NAMALWA (cell line): ENCODE measurements at places on chromosomes 11 and 22.

DNA sequence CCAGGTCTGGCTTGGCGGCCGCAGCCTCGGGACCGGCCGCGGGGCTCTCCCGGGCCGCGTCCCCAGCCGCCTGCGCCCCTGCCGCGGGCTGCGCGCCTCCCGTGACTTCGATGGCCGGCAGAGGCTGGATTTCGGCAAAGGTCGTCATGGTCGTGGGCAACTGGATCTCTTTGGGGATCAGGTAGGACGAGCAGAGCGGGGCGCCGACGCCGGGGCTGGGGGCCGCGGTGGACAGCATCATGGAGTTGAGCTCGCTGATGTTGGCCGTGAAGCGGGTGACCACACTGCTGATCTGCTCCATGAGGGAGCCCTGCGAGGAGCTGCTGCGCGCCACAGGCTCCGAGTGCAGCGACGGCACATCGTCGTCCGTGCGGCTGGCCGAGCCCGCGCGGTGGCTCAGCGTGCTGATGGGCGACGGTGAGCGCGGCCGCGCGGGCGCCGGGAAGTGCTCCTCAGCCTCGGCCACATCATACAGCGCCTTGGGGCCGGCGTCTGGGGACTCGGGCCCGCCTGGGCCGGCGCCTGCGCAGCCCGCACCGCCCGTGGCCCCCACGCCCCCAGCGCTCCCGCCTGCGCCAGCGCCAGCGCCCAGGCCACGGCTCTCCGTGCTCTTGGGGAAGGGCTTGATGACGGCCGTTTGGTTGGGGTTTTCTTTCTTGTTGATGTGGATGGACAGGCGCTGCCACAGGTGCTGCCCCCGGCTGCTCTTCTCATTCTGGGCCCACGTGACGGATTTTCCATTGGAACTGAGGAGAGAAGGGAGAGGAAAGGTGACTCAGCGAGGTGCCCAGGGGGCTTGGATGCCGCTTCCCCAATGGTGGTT lies 171.4 kb upstream of the CTSC start:
- no peak for DNase-seq

GRCh38 chr11:6526411-6527135 lies 29.5 kb downstream of the DNHD1 start:
- no peak for DNase-seq

DNA sequence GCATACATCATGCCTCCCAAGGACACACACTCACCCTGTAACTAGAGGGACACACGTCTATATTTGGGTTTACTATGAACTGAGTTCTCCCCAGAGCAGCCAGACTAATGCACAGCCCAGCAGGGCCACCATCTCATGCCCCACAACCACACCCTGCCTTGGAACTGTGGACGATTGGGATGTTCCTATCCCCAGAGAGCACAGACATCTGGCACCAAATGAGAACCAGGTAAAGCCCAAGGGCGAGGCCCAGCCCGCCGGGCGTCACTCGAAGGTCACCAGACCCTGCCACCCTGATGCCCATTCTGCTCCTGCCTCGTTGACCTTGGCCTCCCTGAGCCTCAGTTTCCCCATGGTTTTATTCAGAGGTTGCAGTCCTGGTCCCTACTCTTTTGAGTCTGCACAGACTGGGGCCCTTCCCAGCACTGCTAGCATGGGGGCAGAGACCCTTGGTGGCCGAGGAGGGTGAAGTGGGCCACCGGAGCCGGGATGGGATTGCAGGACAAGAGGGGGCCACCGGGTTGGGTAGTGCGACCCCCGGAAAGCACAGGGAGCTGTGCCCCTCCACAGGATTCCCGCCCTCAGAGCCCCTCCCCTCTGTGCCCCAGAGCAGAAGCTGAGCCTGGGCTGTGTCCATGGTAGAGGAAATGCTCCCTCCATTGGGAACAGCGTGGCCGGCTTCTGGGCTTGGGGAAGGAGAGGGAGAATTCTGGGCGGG lies 56.8 kb downstream of the IGLL5 start:
- DNase-seq, result no peak

GRCh38 chr11:132234878-132235277 lies 864.5 kb downstream of the NTM start:
- no peak for DNase-seq

DNA sequence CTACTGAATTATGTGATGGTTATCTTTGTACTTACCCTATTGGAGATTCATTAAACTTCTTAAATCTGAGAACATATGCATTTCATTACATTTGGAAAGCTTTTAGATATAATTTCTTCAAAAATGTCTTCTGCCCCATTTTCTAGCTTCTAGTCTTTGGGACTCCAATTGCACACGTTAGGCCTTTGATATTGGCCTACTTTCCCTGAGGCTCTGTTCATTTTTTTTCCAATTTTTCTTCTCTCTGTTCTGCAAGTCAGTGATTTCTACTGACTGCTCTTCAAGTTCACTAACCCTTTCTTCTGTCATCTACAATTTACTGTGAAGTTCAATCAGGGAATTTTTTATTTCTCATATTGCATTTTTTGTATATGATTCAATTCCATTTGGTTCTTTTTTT lies 43.0 kb downstream of the FZD4 start:
- no peak for DNase-seq

GRCh38 chr11:94595076-94595475 lies 27.9 kb downstream of the PIWIL4 start:
- DNase-seq, result peak; percentile 41

DNA sequence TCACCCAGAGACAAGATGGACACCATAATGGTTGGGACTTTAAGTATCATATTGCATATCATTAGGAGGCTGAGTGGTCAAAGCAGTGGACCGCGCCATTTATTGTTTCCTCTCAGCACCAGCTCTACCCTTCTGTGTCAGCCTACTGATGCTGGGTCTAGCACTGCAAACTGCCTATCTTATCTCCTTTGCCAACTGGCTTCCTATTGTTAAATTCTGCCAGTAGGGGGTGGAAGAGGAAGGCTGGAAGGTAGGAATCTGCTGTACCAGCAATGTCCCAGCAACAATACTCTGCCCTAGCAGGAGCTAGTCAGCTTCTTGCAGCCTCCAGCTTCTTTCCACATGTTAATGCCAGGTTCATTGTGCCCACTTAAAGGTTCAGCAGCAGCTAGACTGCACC lies 367.1 kb upstream of the PDGFD start:
- peak; percentile 21 for DNase-seq

GRCh38 chr11:26583550-26583949 lies 11.5 kb upstream of the MUC15 start:
- DNase-seq, result no peak

GRCh38 chr22:33149611-33150010 lies 91.4 kb upstream of the SYN3 start:
- DNase-seq, result no peak

- DNase-seq, result no peak
These were observed 7.8 kb upstream of the RRM1 start for GRCh38 chr11:4086575-4087353.

DNA sequence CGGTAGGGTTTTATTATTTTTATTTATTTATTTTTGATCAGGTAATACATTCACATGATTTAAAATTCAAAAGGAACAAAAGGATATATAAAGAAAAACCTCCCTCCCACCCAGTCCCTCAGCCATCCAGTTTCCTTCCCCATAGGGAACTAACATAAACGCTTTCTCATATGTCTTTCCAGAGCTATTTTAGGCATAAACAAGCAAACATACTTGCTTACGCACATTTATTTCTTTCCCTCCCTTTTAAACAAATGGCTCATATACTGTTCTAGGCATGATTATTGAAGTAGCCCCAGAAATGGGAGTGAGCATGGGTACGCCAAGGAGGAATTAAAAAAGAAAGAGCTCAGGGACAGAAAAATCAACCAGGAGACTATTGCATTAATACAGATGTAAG lies 63.7 kb downstream of the LIF start:
- DNase-seq, result no peak

- no peak for DNase-seq
These were observed 54.9 kb upstream of the LRRC55 start for GRCh38 chr11:57126766-57127400.

DNA sequence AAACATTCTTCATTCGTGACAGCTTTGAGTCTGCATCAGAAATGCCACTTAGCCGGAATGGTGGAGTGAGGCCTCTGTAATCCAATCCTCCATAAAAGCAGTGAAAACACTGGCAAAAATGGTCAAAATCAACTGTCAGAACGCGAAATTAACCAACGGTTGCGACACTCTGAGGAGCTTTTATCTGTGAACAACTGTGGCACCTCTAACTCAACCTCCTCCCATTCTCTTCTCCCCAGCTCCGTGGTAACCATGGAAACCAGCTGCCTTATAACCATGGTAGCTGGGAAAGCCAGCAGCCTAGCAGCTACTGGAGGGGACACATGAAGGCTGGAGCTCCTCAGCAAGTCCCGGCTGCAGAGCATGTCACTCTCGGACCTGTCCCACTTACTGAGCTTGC lies 20.3 kb downstream of the AP2A2 start:
- DNase-seq, result no peak

DNA sequence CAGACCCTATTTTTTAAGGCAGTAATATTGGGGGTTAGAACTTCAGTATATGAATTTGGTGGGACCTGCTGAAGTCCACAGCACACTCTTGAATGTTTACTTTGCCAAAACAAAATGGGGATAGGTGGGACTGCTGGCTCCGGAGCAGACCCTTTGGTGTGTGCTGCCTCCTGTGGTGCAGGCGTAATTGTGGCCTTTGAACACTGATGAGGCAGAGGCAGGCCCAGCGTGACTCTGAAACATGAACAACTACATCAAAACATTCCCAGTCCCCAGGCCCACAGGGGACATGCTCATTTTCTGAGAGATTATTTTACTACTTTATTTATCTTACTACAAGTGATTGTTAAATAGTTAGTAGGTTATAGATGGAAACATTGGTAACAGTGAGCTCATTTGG lies 225.0 kb upstream of the TBCEL start:
- DNase-seq, result no peak

GRCh38 chr22:39220890-39221850 lies 23.6 kb downstream of the PDGFB start:
- no peak for DNase-seq

DNA sequence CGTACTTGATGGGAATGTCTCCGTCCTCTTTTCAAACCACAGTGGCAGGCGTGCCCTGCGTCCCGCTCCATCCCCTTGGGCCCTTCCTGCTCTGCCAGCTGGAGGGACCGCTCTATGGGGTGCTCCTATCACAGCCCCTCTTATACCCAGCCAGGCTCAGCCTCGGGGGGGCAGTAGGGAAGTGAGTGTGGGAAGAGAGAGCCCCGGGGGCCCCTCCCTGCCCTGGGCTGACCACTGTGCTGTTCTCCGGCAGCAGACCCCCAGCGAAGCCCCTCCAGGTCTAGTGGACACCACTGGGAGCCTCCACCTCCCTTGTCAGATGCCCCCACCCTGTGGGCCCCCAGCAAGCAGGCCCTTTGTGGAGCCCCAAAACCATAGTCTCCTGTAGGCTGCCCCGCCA lies 572.5 kb downstream of the BRD1 start:
- no peak for DNase-seq

- no peak for DNase-seq
These were observed 14.8 kb upstream of the MRGPRF start for GRCh38 chr11:69027704-69028372.

DNA sequence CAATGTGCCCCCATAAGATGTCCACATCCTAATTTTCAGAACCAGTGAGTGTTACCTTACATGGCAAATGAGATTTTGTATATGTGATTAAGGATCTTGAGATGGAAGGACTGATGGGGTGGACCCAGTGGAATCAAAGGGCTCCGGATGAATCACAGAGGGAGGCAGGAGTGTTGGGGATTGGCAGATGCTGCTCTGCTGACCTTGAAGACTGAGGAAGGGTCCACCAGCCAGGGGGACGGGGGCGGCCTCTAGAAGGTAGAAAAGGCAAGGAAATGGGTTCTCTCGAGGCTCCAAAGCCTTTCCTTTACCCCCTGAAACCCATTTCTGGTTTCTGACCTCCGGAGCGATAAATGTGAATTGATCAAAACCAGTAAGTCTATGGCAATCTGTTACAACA lies 18.8 kb downstream of the TMEM218 start:
- no peak for DNase-seq

- no peak for DNase-seq
These were observed 27.9 kb downstream of the GRAP2 start for GRCh38 chr22:39928536-39929520.

DNA sequence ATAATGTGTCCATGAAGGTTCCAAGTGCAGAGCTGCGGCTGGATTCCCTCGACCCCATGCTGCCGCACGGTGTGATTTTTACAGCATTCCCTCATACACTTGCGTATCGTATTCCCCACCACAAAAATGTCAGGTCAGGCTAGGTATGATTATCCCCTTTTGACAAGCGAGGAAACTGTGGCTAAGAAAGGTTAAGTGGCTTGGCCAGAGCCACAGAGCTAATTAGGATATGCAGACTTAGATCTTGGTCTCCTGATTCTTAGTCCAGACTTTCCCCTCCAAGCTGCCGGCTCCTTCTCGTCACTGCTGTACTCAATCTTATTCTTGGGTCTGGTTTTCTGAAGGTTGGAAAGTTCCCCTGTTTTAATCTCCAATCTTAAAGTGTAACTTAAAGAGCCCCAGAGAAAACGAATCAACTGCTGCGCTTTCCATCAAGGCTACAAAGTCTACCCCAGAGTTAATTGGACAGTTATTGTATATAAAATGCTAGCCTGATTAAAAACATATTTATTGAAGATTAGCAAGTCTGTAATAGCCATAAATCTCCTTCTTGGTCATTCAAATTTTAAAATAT lies 176.6 kb downstream of the ADAMTS15 start:
- DNase-seq, result no peak

DNA sequence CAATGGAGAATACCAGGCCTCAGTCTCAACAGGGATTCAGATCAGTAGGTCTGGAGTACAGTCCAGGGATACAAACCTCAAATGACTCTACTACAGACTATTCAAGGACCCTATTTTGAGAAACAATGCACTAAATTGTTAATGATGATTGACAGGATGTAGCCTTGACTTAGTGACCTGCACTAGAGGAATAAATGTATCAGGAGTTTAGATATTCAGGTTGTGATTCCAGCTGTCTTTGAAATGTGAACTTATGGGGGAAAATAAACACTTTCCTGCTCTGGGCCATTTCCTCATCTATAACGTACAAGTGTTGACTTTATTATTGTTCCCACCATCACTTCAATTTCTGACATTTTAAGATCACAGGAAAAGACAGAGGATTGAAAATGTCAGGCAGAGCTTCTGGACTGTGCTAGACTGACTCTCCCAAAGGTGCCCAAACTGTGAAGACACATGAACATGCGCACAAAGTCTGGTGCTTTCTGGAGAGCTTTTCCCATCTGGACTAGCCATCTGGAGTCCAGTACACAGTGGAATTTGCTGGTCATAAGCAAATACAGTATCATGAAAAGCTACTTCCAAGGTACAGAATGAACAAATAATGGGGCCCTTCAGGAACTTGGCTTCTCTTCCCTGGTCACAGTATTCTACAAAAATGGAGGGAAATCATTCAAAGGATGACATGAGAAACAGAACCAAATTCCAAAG lies 110.4 kb downstream of the USP35 start:
- DNase-seq, result no peak

- DNase-seq, result no peak
These were observed 101.2 kb downstream of the TRIM44 start for GRCh38 chr11:35763765-35764164.
